ENCODE measurements at places on chromosomes 5 and 9.

- DNase-seq = no peak
Observed at GRCh38 chr9:135242049-135242396, 154.6 kb downstream of the OLFM1 start.

GRCh38 chr9:136244122-136244968 is 1.3 kb downstream of the QSOX2 start:
- no peak for DNase-seq

DNA sequence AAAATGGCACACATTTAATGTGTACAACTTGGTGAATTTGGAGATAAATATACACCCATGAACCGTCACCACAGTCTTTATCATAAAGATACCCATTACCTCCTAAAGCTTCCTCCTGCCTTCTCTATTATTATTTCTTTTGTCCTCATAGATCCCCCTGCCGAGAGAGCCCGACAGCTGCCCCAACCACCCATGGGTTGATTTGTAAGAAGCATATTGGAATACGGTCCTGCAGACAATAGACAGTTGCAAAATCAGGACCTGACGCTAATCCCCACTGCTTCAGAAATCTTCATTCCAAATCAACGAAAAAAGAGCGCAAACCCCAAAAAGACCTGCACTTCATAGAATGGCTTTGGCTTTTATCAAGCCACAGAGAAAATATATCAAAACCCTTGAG is 697.5 kb downstream of the SEMA5A start:
- no peak for DNase-seq

DNA sequence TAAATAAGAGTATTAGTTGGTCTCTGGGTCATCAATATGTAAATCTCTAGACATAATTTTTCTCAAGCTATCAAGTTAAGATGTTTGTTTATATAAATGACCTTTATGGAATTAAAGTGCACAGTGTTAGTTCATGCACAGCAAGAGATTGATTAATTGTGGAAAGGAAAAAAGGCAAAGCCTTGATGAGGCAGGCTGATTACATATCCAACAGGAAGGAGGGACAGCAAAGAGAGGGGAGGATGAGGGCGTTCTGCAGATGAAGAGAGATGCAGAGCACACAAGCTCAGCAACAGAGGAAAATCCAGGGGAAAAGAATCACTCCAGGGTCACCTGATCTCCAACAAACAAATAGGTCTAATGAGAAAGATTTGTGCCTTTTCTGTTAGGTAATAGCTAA is 16.5 kb downstream of the NTRK2 start:
- no peak for DNase-seq

- DNase-seq = no peak
Observed at GRCh38 chr5:54676481-54677340, 159.2 kb downstream of the SNX18 start.

DNA sequence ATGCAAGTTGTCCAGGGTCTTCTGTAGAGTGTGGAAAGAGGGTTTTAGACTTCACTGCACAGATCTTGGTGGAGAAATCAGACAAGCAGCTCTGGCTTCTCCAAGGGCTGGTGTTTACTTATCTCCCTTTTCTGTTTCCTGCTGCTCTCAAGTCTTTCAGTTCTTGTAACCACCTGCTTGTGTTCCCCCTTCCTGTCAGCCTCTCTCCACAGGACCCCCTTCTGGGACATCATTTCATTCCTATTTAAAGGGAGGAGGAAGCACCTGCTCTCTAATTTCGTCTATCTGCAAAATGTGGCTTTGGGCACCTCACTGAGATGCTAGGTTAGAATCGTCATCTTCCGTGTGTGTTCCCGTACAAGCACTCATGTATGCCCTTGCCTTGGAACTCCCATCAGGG is 636.2 kb downstream of the MTRR start:
- DNase-seq = no peak

DNA sequence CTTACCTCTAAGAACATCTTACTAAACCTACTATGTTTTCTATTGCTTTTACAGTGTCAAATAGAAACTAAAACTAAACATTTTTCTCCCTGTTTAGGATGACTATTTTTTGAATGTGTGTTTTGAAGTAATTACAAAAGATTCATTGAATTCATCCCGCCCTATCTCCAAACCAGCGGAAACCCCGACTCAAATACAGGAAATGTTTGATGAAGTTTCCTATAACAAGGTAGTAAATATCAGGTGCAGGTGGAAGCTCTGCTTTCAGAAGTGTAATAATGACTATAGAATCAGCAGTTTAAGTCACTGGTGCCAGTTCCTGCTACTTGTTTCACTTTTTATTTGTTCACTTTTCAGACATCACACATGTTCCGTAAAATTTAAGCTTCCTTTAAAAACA is 20.0 kb downstream of the ERAP2 start:
- no peak for DNase-seq
